Heart right ventricle (tissue), 16 donors: ENCODE measurements at places on chromosomes 5 and 9.

DNA sequence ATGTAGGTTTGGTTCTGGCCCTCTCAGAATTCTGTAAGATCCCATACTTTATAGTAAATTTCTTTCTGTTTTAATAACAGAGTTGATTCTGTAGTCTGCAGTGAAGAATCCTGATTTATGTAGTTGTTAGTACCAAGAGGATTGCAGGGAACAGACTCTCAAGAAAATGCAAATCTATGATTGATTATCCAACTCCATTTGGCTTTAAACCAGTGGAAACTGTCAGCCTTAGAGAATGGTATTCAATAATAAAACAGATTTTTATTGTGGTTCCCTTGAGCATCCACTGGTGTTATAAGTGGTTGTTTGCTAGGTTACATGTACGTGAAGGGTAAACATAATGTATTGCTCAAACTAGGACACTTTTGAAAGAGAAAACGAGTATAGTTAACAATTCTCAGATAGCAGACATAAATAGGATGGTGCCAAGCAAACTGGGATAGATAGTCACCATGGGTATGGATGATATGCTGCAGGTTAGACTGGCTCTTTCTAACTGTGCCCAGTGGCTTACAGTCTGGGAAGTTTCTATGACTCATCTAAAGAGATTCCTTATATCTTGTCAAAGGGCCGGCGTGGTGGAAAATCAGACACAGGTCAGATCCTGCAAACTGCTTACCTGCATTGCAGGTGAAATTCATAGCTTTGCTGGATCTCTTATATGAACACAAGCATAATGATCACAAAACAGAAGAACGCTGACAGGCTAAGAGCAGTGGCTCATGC is 41.7 kb upstream of the RPS23 start:
- DNase-seq: no peak

DNA sequence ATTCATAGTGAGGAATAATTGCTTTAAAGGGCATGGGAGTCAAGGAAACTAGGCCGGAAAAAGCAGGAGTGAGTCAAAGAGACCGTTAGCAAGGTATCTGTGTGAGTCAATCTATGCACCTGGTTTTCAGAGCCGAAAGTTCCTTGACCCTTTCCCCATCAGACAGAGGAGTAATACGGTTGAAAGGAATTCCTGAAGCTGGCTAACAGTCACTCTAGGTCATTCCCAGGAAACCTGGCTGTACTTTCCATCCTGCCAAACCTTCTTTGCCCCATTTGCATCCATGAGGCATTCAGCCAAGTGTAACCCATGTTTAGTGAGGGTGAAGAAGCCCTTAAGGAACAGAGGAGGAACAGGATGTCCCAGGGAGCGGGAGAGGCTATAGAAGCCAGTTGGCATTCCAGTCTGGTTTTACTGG is 16.2 kb downstream of the RBM18 start:
- DNase-seq: no peak

GRCh38 chr5:156718985-156719384 is 131.1 kb upstream of the PPP1R2B start:
- no peak for DNase-seq

DNA sequence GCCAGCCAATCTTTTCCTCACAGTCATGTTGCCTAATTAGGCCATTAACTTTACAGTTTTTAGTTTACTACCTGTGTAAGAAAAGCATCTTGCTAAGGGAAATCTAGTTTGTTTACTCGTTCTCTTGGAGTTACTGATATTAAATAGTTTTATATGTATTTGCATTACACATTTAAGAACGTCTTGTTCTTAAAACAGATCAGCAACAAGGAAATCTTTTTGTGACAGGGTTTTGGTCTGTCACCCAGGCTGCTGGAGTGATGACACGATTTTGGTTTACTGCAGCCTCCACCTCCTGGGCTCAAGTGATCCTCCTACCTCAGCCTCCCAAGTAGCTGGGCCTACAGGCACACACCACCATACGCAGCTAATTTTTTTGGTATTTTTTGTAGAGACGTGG is 29.2 kb upstream of the MSH3 start:
- DNase-seq: no peak

- DNase-seq: no peak
These were observed 16.2 kb downstream of the GDF9 start for GRCh38 chr5:132850066-132850465.

- DNase-seq: no peak
These were observed 123.8 kb downstream of the FAM170A start for GRCh38 chr5:119752921-119753886.

GRCh38 chr9:130499804-130500263 is 55.1 kb downstream of the ASS1 start:
- no peak for DNase-seq

- peak; percentile 33 for DNase-seq
These were observed 3.6 kb downstream of the TMC1 start for GRCh38 chr9:72524820-72525540.

- DNase-seq: no peak
These were observed 67.2 kb upstream of the DAP start for GRCh38 chr5:10828241-10828640.

GRCh38 chr5:151597749-151598148 is 6.6 kb upstream of the FAT2 start:
- DNase-seq: no peak

- DNase-seq: no peak
These were observed 300.7 kb downstream of the MLLT3 start for GRCh38 chr9:20321423-20322082.

DNA sequence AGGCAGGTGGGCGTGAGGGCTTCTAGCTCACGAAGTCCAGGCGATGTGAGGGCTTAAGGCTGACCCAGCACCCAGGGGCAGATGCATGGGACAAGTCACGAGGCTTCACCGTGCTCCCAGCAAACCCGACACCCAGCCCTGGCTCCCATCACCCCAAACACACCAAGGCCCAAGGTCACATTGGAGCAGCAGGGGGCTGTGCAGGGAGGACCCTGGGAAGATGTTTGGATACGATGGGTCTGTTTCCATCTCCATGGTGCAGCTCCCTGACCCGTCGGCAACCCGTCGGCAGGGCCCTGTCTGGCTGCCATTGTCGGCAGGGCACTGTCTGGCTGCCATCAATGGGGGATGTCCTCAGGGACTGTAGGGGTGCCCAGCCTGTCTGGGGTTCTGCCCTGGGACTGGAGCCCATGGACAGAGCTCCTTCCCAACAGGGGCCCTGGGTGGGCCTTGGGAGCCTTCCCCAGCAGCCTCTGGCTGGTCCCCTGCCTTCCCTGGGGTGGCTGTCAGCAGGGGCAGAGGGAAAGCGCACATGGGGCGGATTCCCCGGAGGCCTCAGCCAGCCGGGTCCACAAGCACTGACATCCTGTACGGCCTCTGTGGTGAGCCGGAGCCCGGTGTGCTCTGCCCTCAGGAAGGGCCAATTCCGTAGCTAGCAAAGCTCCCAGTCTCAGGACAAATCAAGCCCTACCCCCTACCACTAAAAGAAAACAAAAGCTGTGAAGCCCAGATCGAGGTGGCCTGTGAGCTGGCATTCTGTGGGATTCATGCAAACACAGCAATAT is 47.1 kb downstream of the NACC2 start:
- no peak for DNase-seq

- DNase-seq: no peak
These were observed 53.3 kb downstream of the PTPN3 start for GRCh38 chr9:109444771-109445320.

DNA sequence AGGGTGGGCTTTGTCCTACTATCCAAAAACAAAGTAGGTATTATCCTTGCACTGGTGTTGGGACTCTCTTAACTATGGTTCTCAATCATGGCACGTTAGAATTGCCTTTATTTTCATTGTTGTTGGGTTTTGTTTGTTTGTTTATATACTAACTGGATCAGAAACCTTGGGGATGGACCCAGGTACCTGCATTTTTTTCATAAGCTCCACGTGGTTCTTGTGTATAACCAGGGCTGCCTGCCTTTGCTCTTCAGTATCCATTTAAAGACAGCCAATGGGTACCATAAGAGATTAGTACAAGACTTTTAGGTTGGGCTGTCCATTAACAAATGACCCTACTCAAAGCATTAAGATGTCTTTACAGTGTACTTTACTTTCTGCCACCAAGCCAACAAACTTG is 2.5 kb upstream of the SSBP2 start:
- no peak for DNase-seq

DNA sequence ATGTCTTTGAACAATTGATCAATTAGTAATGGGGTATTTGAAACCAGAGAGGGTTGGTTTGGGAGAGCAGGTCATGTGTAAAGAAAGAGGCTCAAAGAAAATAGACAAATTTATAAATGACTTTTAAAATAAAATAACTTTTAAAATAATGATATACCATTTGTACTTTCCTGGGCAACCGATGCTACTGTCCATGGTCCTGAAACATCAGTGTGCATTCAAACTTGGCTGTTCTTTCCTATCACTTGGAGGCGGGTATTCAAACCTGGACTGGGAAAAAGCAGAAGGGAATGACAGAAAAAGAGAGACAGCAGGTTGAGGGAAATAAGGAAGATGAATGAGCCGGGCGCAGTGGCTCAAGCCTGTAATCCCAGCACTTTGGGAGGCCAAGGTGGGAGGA is 1446.4 kb upstream of the WWC1 start:
- peak; percentile 4 for DNase-seq

- peak; percentile 57 for DNase-seq
These were observed 4.1 kb downstream of the MRPS2 start for GRCh38 chr9:135504262-135505243.

- DNase-seq: no peak
These were observed 39.3 kb downstream of the PIK3R1 start for GRCh38 chr5:68254810-68255209.

DNA sequence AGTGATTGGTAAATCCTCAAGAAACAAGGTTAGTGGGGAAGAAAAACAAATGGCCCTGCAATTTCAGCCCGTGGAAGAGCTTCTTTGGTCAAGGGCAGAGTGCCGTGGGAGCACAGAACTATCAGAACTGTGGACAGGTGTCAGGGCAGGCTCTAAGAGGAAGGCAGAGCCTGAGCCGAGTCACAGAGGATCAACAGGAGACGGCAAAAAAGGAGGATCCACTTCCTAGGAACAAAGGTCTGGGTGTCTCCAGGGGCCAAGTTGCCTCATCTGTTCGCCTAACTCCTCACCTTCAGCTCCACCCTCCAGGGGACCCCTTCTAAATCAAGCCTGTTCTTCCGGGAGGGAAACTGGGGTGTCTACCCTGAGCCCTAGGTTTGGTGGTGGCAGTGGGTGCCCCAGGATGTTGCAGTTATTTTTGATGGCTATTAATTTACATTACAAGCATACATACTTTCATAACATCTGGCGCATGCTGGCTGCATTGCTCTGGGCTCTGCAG is 88.0 kb downstream of the FEM1C start:
- no peak for DNase-seq

DNA sequence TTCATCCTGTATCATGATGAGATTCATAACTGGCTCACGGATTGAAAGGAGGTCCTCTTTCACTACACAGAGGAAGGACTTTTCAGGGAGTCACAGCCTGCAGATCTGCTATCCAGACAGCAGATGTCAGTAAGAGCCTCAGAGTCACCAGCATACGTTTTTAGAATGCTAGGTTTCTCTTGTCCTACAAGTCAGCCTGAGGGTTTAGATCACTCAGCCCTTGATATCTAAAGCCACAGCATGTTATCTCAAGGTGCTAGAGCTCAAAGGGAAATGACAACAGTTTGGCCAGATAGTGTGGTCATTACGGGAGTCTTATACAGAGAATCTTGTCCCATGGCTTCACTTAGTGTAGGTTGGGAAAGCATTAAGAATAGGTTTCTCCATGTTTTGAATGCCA is 30.9 kb upstream of the SLC46A2 start:
- DNase-seq: no peak

DNA sequence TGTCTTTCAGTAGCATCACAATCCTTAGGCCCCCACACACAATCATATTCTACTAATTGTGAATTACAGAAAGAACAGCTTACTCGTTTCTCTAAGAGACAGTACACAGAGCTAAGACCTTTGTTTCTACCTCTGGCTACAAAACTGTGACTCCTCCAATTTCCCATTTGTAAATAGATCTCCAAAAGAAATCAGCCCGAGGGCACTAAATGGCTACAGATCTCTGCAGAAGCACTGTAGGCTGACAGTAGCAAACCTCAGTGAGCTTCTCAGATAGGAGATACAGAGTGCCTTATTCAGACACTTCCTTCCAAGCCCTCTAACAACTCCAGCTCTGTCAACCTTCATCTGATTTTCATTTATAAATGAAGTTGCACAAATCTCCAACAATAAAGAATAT is 51.0 kb downstream of the EFNA5 start:
- DNase-seq: no peak

DNA sequence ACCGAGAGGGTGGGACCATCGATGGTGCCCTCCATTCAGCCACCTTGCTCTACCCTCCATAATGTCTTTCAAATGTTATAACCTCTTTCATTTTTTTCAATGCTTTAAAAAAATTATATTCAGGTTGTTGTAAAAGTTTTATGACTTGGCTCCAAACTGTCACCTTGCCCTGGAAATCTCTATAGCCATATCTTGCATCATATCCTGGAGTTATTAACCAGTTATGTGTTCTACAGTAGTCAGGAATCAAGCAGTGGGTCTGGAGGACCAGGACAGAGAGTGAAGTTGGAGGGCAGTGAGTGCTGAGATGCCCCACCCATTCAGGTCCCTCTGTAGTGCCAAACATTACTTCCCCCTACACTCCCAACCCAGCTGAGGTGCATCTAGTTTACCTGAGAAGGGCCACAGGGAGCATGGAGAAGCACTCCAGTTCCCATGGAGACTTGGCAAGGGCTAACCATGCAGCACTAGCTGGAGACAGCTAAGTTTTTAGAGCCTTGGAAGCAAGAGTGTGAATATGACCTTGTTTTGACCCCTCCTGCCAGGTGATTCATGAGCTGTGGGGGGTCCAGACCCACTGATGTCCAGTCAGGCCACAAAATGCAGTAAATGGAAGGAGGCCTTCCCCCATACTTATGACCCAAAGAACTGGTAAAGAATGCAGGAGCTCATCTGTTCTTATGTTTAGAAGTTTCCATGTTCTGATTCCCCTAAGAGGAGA is 5.5 kb downstream of the IFNA8 start:
- no peak for DNase-seq

GRCh38 chr9:81416476-81417298 is 272.7 kb downstream of the TLE1 start:
- no peak for DNase-seq

DNA sequence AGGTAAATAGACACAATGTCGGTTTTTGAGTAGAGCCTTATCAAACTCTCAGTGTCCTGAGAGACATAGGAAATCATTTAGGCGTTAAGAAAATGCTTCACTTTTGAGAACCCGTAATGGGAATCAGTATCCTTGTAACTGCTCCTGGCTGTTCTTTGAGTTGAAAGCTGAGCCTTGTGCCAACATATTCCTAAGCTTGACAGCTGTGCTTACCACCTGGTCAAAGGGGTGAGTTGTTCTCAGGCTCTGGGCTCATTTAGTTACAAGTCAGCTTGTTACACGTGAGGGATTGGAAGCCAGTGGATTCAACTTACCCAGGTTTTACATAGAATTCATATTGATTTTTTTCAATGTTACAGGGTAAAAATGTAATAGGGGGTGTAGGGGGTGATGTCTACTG is 145.9 kb downstream of the GABRB2 start:
- no peak for DNase-seq

GRCh38 chr5:56561-57290 is 35.2 kb upstream of the PLEKHG4B start:
- no peak for DNase-seq
